Right hindlimb (tissue), 1 donor: ENCODE measurements at places on chromosomes 2 and 18.

DNA sequence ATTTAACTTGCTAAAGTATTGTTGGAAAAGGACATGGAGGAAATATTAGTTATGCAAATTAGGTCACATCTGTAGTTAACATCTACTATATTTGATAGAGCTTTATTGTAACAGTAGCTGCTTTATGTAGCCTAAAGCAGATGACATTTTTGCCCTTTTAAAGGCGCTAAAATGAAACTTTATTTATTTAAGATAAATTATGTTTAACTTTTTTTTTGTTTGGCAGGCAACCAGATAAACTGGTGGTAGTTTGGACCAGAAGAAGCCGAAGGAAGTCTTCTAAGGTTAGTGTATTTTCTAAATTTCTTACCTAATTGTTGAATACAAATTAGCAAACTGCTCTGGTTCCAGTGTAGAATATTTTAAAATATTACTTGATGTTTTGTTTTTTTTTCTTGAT lies 41.7 kb downstream of the EHBP1 start:
- no peak for DNase-seq

DNA sequence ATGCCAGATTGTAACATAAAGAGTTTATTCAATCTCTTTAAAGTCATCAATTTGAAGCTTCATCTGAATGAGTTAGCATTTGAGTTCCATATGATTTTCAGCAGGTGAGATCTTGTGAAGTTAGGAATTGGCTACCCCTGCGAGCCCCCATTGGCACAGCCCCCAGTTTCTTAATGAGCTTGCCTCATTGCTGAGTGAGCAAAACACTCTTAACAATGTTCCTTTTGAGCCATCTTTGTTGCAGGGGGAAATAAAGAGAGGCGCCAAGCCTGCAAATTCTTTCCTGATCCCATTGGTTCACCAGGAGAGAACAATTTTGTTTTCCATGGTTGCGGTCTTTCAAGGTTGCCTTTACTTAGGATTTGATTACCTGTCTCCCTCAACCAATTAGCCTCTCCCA lies 18.7 kb downstream of the DPP10 start:
- no peak for DNase-seq

DNA sequence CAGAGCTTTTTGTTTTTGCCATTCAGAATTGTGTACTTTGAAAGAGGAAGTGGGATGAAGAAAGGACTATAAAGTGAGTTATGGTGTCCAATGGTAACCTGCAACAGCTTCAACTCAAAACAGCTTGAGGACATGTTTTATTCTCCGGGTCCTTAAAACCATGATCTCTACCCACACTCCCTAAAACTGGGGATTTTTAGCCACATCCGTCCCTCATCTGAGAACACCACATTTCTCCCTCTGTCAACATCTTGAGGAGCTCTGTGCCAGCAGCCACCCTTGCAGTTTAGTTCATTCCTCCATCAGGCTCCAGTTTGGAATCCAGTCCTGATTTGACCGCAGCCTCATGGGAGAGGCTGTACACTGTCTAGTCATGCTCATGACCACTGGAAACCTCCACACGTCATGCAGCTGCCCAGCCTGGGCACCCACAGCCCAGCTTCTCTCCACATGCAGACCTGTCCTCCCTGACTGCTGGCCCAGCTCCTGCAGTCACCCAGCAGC lies 62.6 kb downstream of the C18orf63 start:
- peak; percentile 56 for DNase-seq

DNA sequence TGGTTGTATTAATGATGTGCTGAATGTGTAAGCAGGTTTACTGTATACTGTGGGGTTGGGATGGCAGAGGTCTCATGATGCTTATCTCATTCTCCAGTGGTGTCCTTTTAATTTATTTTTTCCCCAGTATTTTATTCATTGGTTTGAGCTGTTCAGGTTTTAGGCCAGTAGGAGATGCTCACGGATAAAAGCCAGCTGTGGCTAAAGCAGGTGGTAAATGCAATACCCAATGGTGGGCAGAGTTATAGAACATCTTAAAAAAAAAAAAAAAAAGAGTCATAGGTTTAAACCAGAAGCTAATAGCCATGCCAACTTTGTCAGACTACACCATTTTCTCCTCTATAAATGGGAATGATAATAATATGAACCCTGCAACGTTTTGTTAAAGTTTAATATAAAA lies 57.8 kb upstream of the NEUROD1 start:
- DNase-seq, result no peak

GRCh38 chr18:8623549-8624106 lies 14.4 kb downstream of the RAB12 start:
- no peak for DNase-seq

- no peak for DNase-seq
Observed at GRCh38 chr2:21453723-21454450, 330.1 kb downstream of the TDRD15 start.

- DNase-seq, result no peak
Observed at GRCh38 chr2:70961648-70961994, 16.8 kb upstream of the ANKRD53 start.

DNA sequence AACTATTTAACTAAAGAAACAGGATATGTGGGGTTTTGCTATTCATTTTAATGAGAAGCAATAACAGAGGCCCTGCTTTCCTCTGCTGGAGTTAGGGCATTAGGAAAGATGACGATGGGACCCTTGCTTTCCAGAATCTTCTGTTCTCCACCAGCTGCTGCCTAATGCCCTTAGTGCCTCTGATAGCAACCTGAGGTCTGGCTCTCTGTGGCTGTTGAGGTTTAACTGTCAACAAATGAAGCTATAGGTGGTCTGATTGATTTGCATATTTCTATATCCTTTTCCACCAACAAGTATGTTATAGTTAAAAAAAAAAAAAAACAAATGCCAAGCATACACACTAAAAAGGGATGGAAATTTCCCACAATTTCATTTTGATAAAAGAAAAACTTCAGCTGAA lies 115.1 kb upstream of the NCK2 start:
- no peak for DNase-seq

GRCh38 chr2:151271824-151272223 lies 10.2 kb upstream of the RBM43 start:
- DNase-seq, result no peak

DNA sequence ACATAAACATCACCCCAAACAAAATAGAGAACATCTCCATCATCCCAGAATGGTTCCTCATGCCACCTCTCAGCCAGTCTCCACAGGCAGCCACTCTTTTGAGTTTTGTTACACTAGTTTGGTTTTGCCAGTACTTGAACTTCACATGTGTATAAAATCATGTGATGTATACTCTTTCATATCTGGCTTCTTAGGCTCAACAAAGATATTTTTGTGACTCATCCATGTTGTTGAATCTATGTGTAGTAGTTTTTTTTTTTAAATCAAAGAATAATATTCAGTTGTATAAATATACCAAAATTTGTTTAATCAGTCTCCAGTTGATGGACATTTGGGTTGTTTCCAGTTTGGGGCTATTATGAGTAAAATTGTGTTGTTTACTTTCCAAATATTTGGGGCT lies 75.9 kb downstream of the PMS1 start:
- DNase-seq, result no peak

DNA sequence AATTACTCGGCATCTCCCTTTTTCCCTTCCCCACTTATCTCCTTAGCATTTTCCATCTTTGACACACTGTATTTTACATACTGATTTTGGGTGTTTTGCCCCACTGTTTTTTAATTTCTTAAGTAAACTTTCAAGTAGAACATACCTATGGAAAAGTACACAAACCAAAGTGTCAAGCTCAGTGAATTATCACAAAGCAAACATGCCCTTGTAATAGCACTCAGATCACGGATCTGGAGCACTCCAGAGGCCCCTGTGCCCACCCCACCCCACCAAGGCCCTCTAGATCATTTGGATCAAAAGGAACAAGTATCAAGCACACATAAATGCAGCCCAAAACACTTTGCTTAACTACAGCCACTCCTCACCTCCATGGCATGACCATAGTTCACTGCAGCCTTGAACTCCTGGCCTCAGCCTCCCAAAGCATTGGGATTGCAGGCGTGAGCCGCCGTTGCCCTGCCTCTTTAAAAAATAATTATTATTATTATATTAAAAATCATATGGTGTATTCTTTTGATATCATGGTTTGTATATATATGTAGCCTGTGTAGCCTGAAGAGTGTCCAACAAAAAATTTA lies 38.1 kb downstream of the FER1L5 start:
- DNase-seq, result no peak

GRCh38 chr2:121803503-121803902 lies 48.1 kb downstream of the TSN start:
- DNase-seq, result no peak

DNA sequence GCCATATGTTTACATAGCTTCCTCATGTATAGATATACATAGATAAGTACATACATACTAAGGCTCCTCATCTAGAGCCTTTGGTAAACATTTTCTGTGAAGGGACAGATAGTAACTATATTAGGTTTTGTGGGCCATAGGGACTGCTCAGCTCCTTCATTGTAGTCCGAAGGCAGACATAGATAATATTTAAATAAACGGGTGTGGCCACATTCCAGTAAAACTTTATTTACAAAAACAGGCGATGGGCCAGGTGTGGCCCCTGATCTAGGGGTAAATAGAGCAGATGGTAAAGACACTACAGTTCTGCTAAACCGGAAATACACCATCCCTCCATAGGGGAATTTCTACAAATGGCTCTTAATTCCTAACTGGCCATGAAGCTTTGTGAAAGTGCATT lies 7.3 kb downstream of the COQ10B start:
- DNase-seq, result no peak

DNA sequence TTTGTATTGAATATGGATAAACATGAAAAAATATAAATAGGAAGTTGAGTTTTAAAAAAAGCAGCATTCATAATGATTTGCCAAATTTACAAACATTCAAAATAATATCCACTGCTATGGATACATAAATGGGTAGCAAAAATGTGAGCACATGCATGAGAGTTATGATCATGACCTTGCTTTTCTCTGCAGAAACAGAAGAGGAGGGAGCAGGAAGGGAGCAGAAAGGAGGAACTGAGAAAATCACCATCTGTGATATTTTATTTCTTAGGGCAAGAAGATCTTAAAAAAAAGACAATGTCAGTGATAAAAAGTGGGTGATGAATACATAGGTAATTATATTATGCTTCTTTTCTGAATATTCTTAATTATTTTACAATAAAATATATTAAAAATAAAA lies 17.7 kb upstream of the CCDC93 start:
- no peak for DNase-seq

DNA sequence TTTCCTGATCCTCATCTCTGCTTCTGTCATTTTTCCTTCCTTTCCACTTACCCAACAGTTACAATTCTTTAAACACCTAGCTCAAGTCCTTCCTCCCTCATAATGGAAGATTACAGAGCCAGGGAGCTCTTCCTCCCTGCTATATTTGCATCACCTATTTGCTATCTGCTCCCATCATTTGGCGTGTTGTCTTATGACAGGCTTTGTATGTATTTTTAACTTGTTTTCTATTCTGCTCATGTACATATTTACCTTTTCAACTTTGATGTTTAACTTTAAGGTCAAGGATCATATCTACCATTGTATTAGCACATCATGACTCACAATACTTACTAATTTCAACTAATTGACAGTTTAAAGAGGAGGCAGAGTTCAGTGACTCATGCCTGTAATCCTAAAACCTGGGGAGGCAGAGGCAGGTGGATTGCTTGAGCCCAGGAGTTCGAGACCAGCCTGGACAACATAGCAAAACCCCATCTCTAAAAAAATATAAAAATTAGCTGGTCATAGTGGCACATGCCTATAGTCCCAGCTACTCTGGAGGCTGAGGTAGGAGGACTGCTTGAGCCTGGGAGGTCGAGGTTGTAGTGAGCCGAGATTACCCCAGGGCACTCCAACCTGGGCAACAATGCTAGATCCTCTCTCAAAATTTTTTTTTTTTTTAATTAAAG lies 308.0 kb upstream of the STON1 start:
- no peak for DNase-seq

GRCh38 chr2:86468162-86469033 lies 27.2 kb downstream of the KDM3A start:
- DNase-seq, result no peak

DNA sequence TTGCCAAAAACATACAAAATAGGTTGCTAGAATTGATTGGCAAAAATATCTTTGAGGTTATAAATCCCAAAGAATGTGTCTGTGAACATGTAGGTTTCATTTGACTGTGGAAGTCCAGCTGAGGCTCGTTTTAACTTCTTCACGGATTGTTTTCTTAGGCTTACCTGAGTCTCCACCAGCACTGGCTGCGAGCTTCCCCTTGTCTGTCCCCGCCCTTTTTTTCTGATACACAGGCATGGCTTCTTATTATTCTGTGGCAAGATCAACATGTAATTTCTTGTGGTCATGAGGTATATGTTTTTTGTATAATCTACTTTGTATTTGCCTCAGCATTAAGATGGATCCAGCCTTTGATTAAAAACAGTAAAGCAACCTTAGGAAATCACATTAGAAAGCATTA lies 7.2 kb upstream of the SLC40A1 start:
- no peak for DNase-seq

DNA sequence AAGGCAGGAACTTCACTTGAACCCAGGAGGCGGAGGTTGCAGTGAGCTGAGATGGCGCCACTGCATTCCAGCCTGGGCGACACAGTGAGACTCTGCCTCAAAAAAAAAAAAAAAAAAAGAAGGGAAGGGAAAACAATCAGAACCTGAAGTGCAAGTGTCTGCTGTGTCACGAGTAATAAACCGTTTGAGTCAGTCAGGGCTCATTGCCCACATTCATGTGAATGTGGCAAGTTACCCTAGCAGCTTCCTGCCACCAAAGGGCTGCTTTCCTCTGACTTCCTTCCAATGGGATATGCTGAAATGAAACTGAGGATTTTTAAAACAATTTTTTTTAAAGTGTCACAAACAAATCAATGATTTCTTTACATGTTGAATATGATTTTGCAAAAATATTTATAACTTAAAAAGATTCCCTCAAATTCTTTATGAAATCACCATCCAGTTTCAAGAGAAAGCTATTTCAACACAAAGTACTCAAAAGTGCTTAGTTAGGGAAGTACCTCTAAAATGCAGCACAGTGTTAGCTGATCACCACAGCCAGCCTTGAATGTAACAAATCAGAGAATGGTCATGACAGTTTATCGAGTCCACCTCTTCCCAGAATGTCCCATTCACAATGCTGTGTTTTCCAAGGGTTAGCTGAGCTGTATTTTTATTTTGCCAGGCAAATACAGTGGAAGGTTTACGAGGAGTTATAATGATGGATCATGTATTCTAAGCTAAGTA lies 36.4 kb downstream of the WDSUB1 start:
- DNase-seq, result no peak

GRCh38 chr18:57018845-57019244 lies 128.0 kb upstream of the BOD1L2 start:
- no peak for DNase-seq

- DNase-seq, result no peak
Observed at GRCh38 chr18:63773551-63773950, 1.7 kb upstream of the SERPINB7 start.

- DNase-seq, result peak; percentile 56
Observed at GRCh38 chr2:73985308-73986084, 786 bp downstream of the TET3 start.

- no peak for DNase-seq
Observed at GRCh38 chr2:1749489-1750119, 5.3 kb upstream of the PXDN start.

DNA sequence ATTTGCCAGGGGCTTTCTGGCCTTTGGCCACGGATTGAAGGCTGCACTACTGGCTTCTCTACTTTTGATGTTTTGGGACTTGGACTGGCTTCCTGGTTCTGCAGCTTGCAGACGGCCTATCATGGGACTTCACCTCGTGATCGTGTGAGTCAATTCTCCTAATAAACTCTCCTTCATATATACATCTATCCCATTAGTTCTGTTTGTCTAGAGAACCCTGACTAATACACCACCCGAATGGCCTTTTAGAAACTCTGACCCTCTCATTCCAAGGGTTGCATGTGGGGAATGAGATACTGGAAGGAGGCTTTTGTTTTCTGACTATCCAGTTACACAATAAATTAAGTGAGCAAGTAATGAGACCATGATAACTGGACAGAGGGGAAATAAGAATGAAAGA lies 430.7 kb downstream of the CDH2 start:
- no peak for DNase-seq
